Sigmoid colon (tissue), 7 donors: ENCODE measurements at places on chromosomes 2 and 18. TPM values are rescaled to one million over a fixed set of nuclear protein-coding genes. Genes with fewer than 3 reads are reported as not detected.

Gene TACR1
- total RNA-seq = 0.99 TPM

Gene LYPD1
- total RNA-seq = 3.2 TPM

Gene AQP4
- total RNA-seq = 0.49 TPM

Gene DCC
- total RNA-seq = 0.16 TPM

Gene SRD5A2
- total RNA-seq = not detected

Gene EMX1
- not detected for total RNA-seq

Gene C2orf81
- total RNA-seq = 1.4 TPM

- DNase-seq = no peak
- no peaks in the 10 kb centered on the region for H3K36me3 ChIP-seq
- no peak overlapping the region for H3K4me3 ChIP-seq
- no peaks in the 10 kb centered on the region for H3K4me1 ChIP-seq
Observed at GRCh38 chr18:54444319-54444914, 86.7 kb downstream of the C18orf54 start.

DNA sequence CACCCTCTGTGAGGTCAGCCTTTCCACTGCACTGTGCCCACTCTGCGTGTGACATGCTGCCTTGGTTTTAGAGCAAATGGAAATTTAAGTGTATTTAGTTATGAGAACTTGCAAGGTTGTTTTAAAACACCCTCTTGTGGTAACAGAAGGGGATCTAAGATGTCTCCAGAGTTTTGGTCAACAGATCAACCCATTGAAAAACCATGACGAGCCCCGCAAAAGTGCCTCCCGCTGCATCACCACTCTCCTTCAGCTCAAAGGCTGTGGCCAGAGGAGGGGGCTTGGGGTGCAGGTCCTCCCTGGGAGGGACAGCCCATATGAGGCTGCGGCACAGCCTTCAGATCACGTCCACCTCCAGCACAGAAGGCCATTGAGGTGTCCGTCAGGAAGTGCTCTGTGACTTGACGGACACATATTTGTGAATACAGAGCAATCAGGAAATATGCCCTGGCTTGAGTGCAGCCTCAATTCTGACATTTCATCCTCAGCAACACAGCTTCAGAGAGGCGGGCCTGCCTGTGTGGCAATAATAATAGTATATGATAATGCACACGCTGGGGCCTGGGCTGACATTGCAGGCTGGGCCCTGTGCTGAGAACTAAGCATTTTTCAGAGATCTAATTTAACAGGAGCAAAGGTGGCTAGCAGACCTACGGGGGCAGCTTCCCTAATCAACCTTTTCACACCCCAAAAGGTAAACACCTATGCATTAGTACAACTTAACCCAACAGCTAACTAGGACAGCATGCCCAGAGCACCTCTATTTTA, 213.9 kb downstream of the ANAPC1 start:
- no peak overlapping the region for H3K27ac ChIP-seq
- H3K4me3 ChIP-seq = no peak overlapping the region
- H3K36me3 ChIP-seq = no peaks in the 10 kb centered on the region
- H3K27me3 ChIP-seq = no peaks in the 10 kb centered on the region
- no peak for DNase-seq

DNA sequence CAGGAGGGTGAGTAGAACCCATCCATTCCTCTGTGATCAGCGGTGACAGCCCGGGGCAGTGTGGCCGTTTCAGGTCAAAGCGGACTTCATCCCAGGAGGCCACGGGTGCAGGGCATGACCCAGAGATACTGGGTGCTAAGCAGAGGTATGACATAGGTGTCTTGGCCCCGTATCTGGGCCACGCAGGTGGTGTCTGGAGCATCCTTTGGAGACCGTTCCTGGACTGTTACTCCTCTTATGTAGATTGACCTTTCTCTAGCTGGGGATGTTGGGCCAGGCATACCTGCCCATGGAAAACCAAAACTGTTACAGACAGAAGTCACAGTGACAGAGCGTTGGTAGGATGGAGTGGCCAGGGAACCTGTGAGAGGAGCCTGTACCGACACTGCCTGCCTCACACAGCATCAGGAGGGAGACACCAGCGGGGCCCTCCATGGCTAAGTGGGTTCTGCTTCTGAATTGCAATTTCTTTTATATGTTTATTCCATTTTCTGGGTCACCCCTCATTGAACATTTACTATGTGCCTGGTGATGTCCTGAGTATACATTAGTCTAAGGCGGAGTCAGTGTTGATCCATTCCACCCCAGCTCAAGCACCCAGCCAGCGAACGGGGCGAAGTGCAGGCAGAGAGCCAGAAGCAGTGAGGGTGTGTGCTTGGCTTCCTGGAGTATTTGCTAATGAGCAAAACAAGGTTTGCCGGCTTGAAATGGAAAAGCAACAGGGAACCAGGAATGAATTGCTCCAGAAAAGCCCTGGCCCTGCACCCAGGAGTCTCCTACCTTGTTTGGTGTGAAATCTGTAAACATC, 141.7 kb downstream of the SH3RF3 start:
- H3K4me1 ChIP-seq = peaks cover 7% of the 10 kb centered on the region
- no peak for DNase-seq
- no peaks in the 10 kb centered on the region for H3K36me3 ChIP-seq
- no peak overlapping the region for H3K27ac ChIP-seq

- H3K27ac ChIP-seq = peak overlapping the region; percentile 93
- H3K4me3 ChIP-seq = peak overlapping the region; percentile 84
- no peaks in the 10 kb centered on the region for H3K27me3 ChIP-seq
- peaks cover 63% of the 10 kb centered on the region for H3K36me3 ChIP-seq
Observed at GRCh38 chr2:66440708-66441497, 6.0 kb downstream of the MEIS1 start.

DNA sequence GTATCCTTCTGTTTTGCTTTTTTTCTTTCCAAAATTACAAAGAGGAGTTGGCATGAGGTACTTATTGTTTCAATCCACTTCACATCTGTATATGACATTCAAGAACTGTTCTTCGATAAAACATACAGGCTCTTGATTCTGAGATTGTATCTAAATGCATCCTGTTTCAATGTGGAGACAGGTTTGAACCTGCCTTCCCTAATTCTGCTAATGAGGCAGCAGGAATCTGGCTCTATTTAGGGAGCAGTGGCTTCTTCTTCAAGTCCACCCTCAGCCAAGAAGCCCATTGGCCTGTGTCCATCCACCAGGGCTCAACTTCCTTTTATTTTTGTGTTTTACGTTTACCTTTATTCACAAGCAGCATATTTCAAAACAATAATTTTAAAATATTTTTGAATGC, 84.8 kb upstream of the PIK3C3 start:
- no peak for DNase-seq
- H3K27ac ChIP-seq = no peak overlapping the region
- no peak overlapping the region for H3K4me3 ChIP-seq
- H3K4me1 ChIP-seq = no peaks in the 10 kb centered on the region

DNA sequence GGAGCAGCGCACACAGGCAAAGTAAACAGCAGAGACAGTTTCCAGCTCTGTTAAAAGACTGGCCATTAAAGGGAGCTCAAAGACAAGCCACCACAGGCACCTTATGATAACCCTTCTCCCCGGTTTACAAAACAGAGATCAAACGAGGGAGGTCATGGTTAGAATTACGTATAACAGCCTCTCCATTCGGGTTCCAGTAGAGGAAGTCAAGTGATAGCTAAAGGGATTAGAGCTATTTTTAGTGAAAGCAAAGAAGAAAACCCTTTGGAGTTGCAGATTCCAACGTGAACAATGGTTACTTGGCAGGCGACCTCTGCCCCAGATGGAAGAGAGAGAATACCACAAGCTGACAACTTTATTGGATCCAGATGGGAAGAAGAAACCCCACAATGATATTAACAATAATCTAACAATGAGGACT, 31.2 kb upstream of the EDAR start:
- no peaks in the 10 kb centered on the region for H3K27me3 ChIP-seq
- DNase-seq = no peak
- no peak overlapping the region for H3K27ac ChIP-seq
- no peaks in the 10 kb centered on the region for H3K4me1 ChIP-seq
- no peaks in the 10 kb centered on the region for H3K36me3 ChIP-seq

GRCh38 chr18:50009773-50010335, 185.1 kb downstream of the MYO5B start:
- peaks cover 24% of the 10 kb centered on the region for H3K4me1 ChIP-seq
- no peak overlapping the region for H3K27ac ChIP-seq
- DNase-seq = no peak
